ENCODE measurements at places on chromosomes 5 and 9.

DNA sequence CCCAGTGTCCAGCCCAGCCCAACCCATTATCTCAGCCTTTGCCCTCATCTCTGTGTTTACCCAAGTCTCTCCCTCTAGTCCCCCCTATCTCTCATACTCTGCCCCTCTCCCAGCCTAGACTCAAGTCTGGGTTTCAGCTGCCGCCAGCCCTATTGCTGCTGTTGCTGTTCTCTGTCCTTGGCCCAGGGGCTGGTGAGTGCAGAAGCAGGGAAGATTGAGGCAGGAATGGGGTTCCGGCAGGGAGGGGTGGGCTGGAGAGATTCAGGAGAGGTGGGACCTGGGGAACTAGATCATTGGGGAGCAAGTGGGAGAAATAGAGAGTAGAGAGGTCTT lies 702 bp downstream of the TMEM8B start:
- DNase-seq = no peak

DNA sequence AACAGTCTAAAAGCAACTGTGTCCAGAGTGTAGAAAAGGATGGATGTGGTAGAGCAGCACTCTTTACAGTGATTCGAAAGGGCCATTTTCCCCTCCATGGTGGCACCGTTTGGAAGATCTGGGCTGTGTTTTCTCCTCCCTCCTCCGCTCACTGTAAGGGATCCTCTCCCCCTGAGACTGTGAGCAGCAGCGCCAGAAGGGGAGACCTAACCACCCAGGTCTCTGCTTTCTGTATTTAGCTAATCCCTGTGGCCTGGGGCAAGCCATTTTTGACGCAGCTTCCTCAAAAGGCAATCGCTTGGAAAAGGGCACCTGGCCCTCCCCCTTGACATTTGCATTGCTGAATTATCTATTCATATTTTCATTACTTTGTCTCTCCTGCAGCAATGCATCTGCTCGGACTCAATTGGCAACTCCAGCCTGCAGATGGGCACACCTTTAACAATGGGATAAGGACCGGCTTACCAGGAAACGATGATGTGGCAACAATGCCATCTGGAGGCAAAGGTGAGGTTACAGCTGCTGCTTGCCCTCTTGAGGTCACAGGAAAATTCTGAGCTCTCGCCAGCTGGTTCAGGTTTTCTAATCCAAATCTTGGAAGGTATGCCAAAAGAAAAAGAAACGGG lies 244.3 kb upstream of the WWC1 start:
- peak; percentile 84 for DNase-seq

- no peak for DNase-seq
These were observed 42.5 kb upstream of the GADD45G start for GRCh38 chr9:89562186-89562814.

- DNase-seq = no peak
These were observed 10.3 kb downstream of the CNOT8 start for GRCh38 chr5:154868702-154869101.

Measured in NCI-H1417 (cell line).